Colonic mucosa (tissue), 4 donors: ENCODE measurements at places on chromosomes 1 and 21.
A peak's percentile ranks its signal among the peaks of the same experiment; 100 is the strongest.

- DNase-seq, result no peak
These were observed 998.0 kb upstream of the B3GALT2 start for GRCh38 chr1:194184425-194184824.

GRCh38 chr1:32798679-32799416, 18.3 kb downstream of the YARS1 start:
- no peak for DNase-seq

GRCh38 chr1:70979881-70980280, 67.7 kb downstream of the PTGER3 start:
- no peak for DNase-seq

- DNase-seq, result no peak
These were observed 481.6 kb downstream of the PLPP3 start for GRCh38 chr1:56097713-56098112.

DNA sequence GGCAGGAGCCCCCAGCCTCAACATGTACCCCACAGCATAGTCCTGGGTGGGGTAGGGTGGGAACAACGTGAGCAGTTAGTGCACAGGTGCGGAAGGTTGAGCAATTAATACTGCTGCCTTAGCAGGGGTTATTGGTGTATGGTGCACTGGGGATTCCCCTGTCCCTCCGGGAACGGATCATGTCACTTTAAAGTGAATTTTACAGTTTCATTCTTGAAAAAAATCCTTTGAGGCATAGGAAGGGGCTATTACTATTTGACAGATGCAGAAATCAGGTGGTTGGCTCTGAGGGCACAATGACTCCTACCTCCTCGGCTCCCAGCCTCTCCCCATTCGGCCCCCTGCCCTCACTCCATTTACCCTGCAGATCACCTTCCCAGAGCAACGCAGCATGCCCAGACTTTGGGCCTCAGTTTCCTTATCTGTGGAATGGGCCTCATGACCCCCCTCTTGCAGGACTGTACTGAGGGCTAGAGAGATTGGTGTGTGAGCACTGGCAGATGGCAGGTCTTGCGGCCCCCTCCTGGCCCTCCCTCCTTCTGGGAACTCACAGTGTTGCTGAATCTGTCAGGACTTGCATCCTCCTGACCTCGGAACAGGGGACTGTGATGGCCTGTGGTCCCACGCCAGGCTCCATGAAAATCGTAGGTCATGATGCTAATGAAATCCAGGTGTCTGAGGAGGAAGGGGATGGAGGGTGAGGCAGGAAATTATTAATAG, 5.1 kb upstream of the MYBPH start:
- no peak for DNase-seq

DNA sequence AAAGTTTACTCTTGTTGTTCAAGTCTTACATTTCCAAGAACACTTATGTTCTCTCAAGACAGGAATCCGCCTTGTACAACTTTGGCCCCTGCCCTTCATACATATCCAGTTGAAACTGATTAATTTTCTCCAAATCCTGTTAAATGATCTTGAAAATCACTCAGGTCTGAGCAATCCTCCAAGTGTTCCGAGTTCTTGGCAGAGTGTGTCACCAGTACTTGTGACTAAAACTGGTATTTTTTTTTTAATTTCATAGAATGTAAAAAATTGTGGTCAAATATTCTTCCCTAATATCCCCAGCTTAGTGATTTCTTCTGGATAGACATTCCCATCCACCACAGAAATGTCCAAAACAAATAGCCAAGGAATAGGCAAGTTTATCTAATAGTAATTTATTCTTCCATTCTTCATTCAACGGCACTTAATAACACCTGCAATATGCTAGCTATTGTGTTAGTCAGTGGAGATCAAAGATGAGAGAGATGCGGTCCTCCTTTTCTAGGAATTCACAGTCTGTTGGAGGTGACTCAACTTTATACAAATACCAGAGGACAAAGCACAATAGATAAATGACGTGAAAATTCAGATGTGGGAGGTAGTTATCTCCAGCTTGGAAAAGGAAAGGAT, 71.4 kb downstream of the DIRAS3 start:
- no peak for DNase-seq

GRCh38 chr1:34122080-34122932, 42.7 kb downstream of the CSMD2 start:
- DNase-seq, result no peak

DNA sequence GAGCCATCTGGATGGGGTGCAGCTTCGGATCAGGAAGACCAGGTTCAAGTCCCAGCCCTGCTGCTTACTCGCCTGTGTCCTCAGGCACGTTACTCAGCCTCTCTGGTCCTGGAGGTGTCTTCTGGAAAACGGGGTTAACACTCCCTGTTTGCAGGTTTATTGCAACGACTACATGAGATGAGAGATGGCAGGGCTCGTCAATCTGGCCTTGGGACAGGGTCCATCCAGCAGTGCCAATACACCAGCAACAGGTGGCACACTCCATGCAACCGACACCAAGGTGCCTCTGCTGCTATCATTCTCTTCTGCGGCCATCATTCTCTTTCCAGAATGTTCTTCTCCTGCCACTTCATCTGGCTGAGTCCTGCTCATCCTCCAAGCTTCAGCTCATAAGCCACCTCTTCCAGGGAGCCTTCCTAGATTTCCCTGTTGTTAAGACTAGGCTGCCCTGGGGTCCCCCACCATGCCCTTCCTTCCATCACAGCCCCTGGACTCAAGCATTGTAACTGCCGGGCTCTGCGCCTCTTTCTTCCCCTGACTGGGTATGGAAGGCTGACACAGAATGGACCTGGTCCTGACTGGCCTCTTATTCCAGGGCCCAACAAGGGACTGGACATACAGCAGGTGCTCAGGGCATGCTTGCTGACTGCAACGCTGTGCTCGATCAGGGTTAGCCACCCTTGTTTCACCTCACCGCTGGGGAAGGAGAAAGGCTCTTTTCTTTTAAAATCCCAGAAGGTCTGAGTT, 87.4 kb downstream of the DMRTB1 start:
- no peak for DNase-seq

DNA sequence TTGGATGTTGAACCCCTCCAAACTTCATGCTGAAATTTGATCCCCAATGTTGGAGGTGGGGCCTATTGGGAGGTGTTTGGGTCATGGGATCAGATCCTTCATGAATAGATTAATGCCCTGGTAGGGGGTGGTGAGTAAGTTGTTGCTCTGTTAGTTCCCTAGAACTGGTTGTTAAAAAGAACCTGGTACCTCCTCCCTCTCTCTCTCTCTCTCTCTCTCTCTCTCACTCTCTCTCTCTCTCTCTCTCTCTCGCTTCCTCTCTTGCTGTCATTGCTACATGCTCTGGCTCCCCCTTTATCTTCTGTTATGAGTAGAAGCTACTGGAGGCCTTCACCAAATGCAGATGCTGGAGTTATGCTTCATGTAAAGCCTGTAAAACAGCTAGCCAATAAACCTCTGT, 498.2 kb upstream of the NR5A2 start:
- DNase-seq, result no peak

- DNase-seq, result no peak
These were observed 30.7 kb downstream of the NOL9 start for GRCh38 chr1:6523566-6523965.

DNA sequence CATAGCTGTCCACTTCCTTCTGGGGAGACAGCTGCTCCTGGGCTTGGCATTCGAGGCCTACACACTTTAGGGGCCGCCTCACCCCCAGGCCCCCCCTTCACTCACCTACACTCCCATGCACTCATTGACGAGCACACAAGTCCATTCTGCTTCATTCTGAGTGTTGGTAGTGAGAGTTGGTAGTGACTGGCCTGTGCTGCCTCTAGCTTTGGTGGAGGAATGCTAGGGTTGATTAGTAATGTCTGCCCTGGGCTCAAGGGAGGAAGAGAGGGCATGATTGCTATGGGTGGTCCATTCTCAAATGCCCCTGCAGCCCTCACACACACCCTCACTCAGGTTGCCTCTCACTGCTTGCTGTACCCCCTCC, 30.4 kb downstream of the TRIM11 start:
- no peak for DNase-seq

DNA sequence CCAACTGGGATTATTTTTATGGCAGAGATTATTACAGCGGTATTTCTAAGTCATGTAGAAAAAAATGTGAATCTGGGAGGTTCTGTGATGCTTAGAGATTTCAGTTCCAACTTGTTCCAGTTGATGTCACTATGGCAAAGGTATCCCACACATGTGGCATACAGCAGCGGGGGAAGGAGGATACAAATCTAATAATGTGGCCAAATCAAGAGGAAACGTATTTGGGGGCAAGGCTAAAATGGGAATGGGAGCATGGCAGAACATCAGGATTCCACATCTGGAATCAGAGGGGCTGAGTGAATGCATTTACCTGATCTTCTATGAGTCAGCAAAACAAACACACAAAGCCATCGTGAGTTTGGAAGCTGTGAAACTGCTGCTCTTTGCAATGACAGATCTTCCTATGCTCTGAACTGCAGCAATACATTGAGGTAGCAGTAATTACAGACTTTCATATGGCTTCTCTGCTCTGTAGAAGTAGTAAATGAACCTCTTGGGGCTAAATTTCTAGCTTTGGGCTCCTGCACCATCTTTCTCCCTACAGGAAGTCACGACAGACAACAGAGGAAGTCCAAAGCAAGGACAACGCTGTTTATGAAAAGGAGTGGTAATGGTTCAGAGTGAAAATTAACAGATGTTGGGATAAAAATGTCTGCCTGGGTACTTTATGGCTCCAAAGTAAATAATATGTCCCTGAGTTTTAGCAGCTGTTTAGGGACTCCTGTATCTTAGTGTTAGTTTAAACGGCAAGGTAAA, 55.5 kb downstream of the GABPA start:
- peak; percentile 19 for DNase-seq

DNA sequence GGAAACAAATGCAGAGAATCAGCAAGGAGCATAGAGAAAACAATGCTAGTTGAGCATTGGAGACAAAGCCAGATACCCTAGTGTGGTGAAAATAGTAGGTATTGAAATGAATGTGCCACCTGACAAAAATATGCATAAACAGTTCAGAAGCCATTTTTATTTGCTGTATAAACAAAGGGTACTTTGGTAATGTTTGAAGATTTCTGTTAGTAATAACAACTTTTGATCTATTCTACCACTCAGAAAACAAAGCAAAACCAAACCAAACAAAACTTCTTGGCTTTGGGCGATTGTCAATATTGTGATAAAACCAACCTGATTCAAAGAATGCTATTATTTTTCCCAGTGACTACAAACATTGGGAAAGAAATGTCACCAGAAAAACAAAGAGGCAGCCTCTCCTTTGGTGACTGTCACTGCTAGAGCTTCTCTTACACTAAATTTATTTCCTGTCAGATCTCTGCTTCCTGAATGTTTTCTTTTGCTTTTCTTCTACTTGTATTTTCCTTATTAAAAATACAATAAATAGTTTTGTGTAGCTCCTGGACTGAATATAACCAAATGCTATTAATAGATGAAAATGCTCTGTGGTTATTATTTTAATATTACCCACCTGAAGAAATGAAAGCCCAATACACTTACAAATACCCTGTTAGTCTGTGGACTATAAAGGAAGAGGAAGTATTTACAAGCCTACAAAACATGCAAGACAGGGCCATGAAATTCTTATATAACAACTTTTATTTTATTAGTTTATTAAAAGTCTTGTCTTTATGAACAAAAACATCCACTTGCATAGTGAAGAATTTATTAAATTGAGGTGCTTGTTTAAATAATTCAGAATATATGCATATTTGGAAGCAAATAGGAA, 5.7 kb downstream of the ATP6V1G3 start:
- DNase-seq, result no peak

GRCh38 chr1:174799136-174799479, 200.6 kb upstream of the CACYBP start:
- DNase-seq, result no peak

DNA sequence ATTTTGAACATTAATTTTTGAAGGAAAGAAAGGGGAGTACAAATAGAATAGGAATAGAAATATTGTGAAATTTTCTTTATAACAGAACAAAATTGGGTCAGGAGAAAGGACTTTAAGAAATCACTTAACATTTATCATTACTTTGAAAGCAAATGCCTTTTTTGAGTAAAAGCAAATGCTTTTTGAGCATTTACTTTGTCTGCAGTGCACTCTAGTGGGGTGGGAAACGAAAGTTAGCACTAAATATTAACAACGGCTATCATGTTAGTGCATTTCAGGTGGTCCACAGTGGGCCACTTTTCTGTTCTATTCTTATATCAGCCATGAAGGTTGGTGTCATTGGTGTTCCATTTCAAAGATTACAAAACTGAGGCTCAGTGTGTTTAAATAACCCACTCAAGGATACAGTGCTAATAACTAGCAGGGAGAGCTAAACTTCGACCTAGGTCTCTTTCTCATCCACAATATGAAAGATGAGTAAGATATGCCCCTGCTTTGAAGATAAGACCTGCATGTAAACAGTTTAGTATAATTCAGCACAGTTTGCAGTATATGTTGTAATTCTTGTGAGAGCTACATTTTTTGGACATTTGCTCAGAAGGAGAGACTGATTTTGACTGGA, 13.4 kb downstream of the LRRC8D start:
- DNase-seq, result no peak

- DNase-seq, result no peak
These were observed 812.3 kb downstream of the PLA2G4A start for GRCh38 chr1:187641015-187641414.

DNA sequence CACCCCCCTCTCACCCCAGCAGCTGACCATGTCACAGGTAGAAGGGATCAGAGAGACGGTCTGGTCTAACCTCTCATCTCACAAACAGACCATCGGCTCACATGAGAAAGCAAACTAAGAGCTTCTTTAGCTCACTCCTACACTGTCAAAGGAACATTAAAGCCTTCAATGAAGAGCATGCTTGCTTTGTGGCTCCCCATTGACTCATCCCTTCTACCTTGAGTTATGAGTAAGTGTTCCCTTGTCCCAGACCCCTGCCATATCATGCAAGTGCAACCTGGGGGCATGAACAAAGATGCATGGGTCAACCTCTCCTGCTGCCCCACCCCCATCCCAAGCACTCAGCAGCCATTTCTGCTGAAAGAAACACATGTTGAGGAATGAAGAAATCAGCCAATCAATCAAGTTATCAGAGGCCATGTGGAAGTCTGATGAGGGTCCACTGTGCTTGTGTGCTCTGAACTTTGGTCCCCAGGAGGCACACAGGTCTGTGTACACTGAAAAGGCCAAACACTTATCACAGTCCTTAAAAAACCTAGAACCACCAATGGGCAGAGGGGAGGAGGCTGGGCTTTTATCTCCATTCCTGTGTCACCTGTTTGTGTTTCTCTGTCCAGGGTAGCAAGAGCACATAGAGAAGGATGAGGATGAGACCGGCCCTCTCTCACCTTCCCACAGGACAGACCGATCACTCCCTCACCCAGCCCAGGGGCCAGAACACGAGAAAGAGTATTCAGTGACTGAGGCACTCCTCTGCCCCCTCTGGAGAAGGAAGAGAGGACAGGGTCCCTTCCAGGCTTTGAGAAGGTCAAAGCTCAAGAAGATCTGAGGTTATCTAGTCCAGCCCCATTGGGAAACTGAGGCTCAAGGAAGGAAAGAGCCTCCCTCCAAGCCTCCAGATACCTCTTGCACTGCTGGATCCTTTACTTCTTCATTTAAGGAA, 9.5 kb downstream of the ETNK2 start:
- no peak for DNase-seq
